H7 (cell line): ENCODE measurements at places on chromosomes 12 and 14. TPM values are rescaled to one million over a fixed set of nuclear protein-coding genes. Genes with fewer than 3 reads are reported as not detected.

GRCh38 chr12:84994426-84994825 lies 41.7 kb downstream of the TSPAN19 start:
- DNase-seq = no peak

DNA sequence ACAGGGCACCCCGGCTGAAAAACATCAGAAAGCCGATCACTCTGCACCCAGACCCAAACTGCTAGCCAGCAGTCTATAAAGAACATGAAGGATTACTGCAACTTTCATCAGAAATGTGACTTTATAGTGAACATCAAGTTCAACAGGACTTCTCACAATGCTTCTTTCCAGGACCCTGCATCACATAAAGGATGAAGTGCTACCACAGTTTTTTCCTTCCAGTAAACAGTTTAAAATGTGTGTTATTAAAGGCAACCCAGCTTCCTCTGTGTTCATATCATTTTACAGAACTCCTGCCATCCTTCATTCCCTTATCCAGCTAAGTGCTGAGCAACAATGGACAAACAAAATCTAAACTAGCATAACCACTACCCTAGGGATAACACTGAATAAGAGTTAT lies 280.3 kb upstream of the DIO2 start:
- no peak for DNase-seq

DNA sequence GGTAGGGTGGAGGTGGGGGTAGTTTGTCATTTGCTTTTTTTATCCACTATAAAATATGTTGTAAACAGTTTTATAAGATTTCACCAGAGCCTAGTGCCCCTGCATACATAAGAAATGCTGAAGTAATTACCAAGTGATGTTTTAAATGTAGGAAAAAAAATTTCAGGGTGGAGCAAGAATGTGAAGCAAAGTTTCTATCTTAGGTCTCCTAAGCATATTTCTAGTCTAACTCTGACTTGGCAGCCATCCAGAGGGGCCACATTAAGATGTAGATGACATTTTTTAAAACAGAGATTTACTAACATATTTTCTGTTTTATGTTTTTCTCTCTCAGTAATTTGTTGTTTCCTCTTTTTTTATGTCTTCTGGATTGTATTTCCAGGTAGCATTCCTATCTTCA lies 15.8 kb upstream of the KRAS start:
- DNase-seq = no peak

- peak; percentile 62 for DNase-seq
These were observed 475.3 kb downstream of the EGLN3 start for GRCh38 chr14:33475623-33476022.

- no peak for DNase-seq
These were observed 62.0 kb downstream of the NDUFA12 start for GRCh38 chr12:94941440-94941862.

- no peak for DNase-seq
These were observed 247.8 kb downstream of the MSRB3 start for GRCh38 chr12:65526311-65526710.

DNA sequence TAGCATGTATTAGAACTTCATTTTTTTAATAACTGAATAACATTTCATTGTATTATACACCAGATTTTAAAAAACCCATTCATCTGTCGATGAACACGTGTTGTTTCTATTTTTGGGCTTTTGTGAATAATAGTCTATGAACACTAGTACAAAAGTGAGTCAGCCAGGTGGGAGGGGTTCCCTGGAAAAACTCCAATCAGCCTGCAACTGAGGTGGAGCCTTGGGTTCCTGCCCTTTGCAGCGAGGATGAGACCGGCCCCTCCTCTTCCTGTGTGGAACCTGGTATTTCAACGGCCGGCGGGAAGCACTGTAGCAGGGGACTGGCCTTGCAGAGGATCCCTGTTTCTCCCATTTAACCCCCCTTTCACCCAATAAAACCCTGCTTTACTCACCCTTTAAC lies 56.1 kb downstream of the LMNTD1 start:
- no peak for DNase-seq

DNA sequence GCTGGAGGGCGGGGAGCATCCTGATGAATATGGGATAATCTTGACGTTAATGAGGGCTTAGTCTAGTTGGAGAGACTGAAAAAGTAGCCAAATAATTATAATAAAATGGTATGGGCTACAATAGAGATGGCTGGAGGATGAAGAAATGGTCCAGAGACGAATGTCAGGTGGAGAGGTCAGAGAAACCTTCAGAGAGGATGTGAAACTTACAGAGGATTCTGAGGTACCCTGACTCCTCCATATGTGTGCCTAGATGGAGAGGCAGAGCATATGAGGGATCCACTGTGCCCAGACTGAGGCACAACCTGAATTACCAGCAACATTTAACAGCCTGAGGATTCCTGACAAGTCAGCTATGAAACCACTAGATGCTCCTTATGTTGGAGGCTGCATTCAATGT lies 417.0 kb downstream of the ATP23 start:
- no peak for DNase-seq

- no peak for DNase-seq
These were observed 198.2 kb upstream of the PRMT8 start for GRCh38 chr12:3292677-3293412.

GRCh38 chr12:11743423-11744409 lies 94.2 kb downstream of the ETV6 start:
- peak; percentile 40 for DNase-seq

GRCh38 chr14:101589486-101590015 lies 28.3 kb downstream of the DIO3 start:
- DNase-seq = no peak

DNA sequence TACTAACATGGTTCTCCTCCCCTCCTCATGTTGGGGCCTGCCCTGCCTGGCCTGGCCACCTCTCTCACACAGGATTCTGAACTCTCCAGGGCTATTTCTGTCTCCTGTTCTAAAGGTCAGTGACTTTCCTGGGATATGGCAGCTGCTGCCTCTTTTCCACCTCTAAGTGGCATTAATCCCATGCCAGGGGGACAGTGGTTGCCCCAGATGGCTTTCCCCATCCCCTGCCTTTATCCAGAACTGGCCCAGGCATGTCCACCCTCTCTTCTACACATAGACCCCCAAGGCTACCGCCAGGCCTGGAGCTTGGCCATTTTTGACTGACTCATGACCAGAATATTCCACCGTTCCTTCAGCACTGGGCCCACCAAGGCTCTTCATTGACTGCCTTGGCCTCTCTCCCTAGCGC lies 90.4 kb downstream of the IRF2BPL start:
- no peak for DNase-seq

DNA sequence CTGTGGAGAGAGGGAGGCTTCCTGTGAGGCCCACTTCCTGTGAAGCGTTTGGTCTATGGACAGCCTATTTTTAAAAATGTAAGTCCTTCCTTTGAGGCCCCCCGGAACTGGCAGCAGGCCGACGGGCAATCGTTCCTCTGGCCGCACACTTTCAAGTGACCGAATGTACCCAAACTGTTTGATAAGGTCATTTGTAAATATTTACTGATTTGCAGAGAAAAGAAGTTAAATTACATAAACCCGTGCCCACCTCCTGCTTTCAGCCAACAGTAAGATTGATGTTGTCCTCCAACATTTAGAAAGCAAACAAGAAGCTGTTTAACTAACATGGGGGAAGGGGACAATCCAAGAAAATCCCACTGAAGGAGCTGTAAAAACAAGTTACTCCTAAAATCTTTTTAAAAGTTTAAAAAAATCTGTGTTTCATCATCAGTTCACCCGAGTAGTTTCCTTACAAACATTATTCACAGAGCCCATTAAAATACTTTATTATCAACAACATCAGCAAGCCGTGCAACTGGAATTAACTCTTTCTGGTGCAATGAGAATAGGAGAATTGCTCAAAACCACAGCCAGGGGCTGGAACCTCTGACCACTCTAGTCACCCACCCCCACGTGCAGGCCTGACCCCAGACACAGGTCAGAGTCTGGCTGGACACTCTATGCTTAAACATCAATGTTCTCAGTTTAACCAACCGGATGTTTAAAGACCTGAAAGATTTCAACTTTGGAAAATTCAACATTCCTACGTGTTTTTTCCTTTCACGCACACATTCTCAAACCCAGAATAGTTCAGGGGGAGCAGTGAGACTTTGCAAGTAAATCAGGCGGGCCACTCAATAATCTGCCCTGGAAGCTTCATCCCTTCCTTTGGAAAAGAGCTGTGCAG lies 65.3 kb downstream of the FOXN3 start:
- DNase-seq = no peak

GRCh38 chr14:98704441-98704840 lies 567.6 kb downstream of the BCL11B start:
- DNase-seq = no peak

DNA sequence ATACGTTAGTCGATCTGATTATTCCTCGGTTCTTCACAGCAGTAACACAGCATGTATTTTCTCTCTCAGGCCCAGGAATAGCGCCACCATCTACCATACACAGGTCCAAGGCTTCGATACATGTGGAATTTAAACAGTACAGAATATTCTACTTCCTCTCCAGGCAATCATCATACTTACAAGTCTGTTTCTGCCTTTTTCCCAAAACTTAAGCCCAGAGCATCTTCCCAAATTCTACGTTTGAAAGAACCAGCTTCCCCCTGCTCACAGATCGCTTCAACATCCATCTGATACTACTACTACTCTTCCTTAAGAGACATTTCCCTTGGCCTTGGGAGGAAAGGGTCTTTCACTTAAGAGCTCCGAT lies 626 bp downstream of the TXNDC16 start:
- DNase-seq = no peak

DNA sequence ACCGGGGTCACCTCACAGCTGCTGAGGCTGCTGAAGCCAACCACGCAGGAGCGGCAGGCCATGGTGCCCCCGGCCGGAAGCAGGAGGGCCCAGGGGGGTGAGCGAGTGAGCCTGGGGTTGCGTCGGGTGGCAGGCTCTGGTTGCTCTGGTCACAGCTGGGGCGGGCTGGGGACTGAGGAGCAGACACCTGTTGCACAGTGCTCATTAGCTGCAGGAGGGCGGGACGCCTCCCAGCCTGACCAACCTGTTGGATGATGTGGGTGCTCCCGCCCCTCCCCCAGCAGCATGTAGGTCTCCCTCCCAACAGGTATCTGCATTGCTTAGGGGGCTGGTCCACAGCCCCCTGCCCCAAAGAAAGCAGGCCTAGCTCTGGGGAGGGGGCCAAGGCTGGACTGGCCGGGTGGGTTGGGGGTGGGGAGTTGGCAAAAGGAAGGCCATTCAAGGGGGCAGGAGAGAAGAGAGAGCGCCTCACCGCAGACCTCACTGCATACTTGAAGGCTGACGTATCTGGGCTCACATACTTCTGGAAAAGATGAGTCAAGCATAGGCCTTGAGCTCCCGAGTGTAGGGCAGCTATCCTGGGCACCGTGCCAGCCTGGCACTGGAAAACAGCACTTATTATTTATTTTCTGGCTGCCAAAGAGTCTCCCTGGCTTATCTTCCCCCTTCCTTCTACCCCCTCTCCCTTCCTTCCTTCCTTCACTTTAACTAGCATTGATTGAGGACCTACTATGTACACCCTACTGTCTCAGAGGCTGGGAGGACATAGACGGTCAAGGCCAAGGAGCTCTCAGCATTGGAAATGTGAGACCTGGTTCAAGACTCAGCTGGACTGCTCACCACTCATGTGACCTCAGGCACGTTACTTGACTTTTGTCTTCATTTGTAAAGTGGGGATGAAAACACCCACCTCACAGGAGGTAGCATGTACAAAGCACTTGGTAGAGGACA lies at the start of gene KRT80:
TSS of gene KRT80 (minus strand) at position 174 of the 951 bp plus-strand sequence. CDS start at position 62, 112 bp downstream.
- peak; percentile 64 for DNase-seq

- no peak for DNase-seq
These were observed 207.2 kb downstream of the NUBPL start for GRCh38 chr14:31768355-31768754.

DNA sequence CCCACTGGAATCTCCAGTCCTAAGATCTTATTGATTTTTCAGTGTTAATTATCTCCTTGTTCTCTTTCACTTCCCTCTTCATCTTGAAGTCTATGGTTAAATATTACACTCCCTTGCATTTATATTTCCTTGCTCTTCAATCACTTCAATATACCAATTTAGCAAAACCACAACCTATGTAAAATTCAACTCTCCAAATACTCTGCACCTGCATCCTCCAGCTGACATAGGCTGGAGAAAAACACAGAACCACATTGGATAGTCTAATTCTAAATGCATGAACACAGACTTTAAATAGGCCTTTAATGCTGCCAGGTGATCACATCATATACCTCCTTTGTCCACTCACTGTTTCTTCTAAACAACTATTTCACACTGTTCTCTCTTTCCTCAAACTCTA lies 253.8 kb upstream of the GARIN6 start:
- DNase-seq = no peak

DNA sequence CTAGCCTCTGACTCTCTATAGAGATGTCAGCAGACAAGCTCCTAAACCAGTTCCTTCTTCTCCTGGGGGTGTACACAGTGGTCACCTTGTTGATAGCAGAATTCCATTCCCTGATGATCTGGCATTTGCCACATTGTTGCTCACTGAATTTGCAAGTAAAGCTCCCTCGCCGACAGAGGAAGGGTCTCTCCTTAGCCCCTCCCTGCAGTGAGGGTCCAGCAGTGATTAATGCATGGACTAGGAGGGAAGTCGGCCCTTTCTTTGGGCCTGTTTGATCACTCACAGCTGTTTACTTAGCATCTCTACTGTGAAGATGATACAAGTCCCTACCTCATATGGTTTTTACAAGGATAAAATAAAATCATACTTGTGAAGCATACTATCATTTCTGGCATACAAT lies 23.3 kb upstream of the APPL2 start:
- DNase-seq = no peak

- DNase-seq = no peak
These were observed 366.3 kb downstream of the TMTC2 start for GRCh38 chr12:83052890-83053541.

GRCh38 chr12:108019862-108020261 lies 109.2 kb upstream of the WSCD2 start:
- no peak for DNase-seq

The ASB2 gene
- total RNA-seq = 0.21 TPM in 1 of 2 replicates, not detected in the other

The LRRC10 gene
- not detected in 2 replicates for total RNA-seq

The EXOC5 gene
- 45.2 and 53.0 TPM in 2 replicates for total RNA-seq

The MDP1 gene
- 18.6 and 23.6 TPM in 2 replicates for total RNA-seq

The DBX2 gene
- total RNA-seq = not detected in 2 replicates

The SLC25A21 gene
- 7.7 and 8.1 TPM in 2 replicates for total RNA-seq

The PRKD1 gene
- 1.7 and 3.2 TPM in 2 replicates for total RNA-seq

The SFSWAP gene
- total RNA-seq = 33.4 and 43.2 TPM in 2 replicates

The GLS2 gene
- total RNA-seq = 2.2 and 5.5 TPM in 2 replicates

The RIMBP2 gene
- 1.2 and 2.1 TPM in 2 replicates for total RNA-seq

The XRCC3 gene
- 69.5 and 75.1 TPM in 2 replicates for total RNA-seq

The PARPBP gene
- total RNA-seq = 30.9 and 33.5 TPM in 2 replicates

The CLEC1A gene
- total RNA-seq = not detected in 2 replicates
